Effector memory CD8-positive, alpha-beta T cell (primary cell): ENCODE measurements at places on chromosomes 6 and 20.
A peak's percentile ranks its signal among the peaks of the same experiment; 100 is the strongest.

- DNase-seq: no peak
These were observed 258.0 kb upstream of the SOX4 start for GRCh38 chr6:21335591-21335990.

DNA sequence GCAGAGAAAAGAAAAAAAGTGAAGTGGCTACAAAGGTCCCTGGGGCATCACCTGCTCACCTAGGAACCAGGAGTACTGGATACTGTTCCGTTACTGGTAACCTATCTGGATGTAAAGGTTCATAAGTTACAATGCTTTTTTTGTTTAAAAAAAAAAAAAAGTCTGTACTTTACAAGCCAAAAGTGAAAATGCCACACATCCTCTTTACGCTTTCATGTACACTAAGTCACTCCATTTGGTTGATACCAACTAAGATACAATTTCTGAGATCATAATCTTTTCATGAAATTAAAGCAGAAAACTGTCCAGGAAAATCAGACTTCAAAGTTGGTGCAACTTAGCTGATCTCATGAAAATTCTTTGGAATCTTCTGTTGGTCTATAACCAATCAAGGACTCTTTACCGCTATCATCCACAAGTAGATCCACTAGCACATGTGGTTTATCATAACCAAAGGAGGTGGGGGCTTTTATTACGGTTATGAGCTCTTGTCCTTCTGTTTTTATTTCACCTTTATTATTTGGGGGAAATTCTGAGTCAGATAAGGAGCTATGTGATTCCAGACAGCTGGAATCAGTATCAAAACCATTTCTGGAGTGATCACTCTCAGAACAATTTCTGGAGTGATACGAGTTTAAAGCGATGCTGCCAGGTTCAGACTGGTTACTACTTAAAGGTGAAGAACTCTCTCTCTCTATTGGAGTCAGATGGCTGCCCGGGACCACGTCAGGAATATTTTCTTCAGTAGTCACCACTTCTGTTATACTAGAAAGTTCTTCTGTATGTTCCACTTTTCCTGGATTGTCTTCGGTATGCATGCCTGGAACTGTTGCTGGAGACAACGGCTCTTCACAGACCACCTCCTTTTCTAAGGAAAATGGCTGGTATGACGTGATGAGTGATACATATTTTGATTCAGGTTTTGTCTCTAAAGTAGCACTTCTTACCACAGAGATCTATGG, 21.2 kb downstream of the IFNGR1 start:
- DNase-seq: no peak

GRCh38 chr6:15630202-15630601, 32.6 kb downstream of the DTNBP1 start:
- DNase-seq: no peak

- DNase-seq: no peak
These were observed 41.4 kb downstream of the KIZ start for GRCh38 chr20:21167261-21167660.

- no peak for DNase-seq
These were observed 5.2 kb upstream of the BTN3A2 start for GRCh38 chr6:26359765-26360164.

DNA sequence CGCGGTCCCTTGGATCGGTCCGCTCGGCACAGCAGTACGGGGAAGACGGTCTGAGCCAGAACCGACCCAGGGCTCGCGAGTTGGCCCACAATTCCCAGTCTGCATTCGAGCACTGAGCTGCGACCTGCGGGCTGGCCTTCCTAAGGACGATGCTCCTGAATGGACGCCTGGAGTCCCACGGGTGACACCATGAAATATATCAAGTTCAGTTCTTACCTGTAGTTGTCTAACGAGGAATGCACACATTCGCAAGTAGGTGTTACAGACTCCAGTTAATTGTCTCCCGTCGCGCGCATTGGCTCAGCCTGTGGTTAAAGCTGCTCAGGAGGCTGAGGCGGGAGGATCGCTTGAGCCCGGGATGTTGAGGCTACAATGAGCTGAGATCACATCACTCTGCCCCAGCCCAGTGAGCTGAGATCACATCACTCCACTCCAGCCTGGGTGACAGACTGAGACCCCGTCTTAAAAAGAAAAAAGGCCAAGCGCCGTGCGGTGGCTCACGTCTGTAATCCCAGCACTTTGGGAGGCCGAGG, 802 bp downstream of the PEX7 start:
- peak; percentile 10 for DNase-seq

DNA sequence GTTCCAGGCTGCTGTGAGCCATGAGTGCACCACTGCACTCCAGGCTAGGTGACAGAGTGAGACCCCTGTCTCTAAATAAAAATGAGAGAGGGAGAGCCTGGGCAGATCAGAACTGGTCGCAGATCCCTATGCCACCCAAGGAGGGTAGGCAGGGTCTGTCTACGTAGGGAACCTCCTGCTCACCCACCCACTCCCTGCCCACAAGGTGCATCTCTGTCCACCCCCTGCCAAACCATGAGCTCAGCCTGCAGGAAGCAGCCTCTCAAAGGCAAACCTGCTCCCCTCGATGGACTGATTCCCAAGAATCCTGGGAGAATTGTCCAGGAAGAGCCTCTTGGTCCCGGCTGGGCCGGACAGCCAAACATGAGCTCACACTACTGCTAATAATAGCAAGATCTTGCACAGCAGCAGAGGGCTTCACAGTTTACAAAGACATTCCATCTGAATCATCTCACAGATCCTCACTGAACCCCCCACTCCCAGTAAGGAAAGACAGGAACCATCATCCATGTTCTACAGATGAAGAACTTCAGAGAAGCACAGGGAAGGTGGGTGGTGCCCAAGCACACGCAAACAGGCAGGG, 27.8 kb upstream of the TLDC2 start:
- no peak for DNase-seq

GRCh38 chr6:43383021-43383667, 13.7 kb upstream of the ZNF318 start:
- no peak for DNase-seq

- no peak for DNase-seq
These were observed 150.8 kb upstream of the FAM83B start for GRCh38 chr6:54695815-54696214.

DNA sequence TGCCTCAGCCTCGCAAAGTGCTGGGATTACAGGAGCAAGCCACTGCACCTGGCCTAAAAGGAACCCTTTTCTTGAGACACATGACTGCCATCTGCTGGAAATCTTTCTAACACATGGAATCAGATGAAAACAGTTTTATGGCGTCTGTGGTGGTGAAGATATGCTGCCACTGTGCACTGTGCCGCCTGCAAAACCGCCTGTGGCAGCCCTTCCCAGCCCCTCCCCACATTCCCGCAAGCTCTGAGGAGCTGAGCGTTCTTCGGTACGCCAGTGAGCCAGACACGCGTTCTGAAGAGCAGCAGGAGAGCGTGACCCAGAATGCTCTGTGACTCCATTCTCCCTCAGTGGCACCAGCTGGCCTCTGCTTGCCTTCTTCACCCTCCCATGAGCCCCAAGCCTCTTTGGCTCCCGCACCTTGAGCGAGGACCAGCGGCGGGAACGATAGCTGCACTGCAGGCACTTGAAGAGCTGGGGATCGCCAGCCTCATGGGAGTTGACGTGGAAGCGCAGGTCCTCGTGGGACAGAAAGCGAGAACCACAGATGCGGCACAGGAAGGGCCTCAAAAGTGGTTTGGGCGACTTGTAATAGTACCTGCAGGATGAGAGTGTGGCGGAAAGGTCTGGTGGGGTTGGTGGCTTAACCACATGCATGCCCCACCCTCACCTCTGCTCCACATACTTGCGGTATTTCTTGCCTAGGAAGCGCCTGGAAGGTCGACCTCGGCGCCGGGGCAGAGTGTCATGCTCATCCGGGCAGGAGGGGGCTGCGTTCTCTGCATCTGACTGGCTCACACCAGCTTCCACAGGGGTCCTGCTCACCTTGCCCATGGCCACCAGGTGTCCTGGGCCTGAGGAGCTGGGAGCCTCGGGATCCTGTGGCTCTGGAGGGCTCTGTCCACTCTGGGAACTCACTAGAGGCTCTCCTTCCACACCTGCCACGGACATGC, 8.7 kb downstream of the ZNF335 start:
- peak; percentile 20 for DNase-seq

- no peak for DNase-seq
These were observed 18.9 kb downstream of the PERP start for GRCh38 chr6:138088326-138088762.

DNA sequence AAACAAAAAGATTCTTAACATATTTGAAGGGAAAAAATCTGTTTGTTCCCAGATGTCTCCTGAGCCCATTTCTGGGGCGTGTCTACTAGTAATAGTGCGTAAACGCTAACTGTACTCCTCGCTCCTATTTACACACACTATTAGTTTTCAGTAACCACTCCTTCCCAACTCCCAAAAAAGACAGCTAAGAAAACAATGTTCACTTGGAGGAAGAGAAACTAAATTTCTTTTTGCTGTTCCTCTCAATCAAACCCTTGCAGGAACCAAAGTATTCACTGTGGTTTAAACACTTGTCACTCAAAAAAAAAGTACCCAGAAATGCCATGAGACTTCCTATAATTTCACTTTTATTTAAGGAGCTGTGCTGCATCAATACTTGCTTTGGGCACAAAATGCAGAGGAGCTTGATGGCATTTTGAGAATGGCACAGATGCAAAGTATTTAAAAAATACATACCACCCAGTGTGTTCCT, 118.2 kb downstream of the BACH2 start:
- DNase-seq: no peak

DNA sequence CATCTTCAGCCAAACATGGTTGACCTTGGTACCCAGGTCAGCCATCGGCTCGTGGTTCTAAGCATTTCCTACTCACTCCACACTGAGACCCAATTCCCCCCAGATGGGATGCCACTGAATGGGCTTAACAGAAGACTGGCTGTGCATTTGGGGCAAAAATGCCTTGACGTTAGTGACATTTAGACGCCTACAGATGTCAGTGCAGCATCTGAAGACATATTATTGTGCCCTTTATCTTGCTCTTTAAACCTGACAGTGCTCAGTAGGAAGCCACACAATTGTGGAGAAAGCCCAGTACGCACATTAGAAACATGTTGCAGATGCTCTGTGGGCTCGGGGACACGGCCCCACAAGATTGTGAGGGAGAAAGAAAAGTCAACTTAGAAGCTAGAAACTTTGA, 414.7 kb downstream of the PTPRT start:
- DNase-seq: no peak

GRCh38 chr20:50516180-50516934, 6.2 kb downstream of the PTPN1 start:
- DNase-seq: no peak

DNA sequence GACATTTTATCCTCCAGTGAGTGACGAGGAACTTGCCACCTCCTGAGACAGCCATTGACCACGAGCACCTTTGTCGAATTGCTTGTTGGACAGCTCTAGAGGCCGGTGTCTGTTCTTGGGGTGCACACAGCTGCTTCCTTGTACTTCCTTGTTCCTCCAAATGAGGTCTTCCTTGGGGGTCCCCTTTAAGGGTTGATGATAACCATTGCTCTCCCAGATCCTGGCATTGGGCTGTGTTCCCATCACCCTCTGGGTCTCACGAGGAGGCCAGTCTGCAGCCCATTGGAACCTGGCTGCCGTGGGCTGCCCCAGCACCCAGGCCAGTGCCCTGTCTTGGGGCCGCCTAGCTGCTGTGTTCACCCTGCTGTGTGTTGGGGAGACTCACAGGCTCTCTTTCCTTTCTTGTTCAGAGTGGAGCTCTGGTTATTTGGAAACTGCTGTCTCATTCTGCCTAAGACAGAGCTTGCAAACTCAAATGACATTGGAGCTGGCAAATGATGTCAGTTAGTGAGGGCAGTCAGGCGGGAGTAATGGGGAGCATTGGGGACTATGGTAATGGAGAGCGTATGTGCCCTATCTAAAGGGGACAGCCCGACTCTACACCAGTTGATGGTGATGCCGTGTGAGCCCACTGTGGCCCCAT, 25.7 kb downstream of the PPP1R16B start:
- no peak for DNase-seq

- DNase-seq: no peak
These were observed 98.4 kb upstream of the MAN1A1 start for GRCh38 chr6:119447921-119448320.

- DNase-seq: no peak
These were observed 68.5 kb upstream of the ARMC2 start for GRCh38 chr6:108779536-108780275.

GRCh38 chr6:6460416-6460815, 128.1 kb upstream of the LY86 start:
- no peak for DNase-seq
